ENCODE measurements at places on chromosomes 4 and X.

DNA sequence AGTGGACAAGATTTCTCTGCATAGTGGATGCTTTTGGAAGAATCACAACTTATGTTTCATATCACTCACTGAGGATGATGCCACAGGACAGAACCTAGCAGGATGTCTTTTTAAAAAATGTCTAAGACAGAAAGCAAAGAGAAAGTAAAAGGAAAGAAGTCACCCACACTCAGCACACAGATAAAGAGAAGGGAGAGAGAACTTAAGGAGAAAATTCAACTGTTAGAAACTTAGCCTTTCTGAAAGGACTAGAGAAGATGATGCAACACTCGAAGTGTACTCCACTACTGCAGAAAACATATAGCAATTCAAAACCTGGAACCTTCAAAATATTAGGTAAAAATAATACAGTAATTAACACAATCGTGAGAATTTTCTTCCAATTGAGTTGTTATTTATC is 52.8 kb upstream of the STK26 start:
- no peak for DNase-seq

- no peak for DNase-seq
These were observed 469.5 kb upstream of the FAT1 start for GRCh38 chr4:187193141-187193540.

- no peak for DNase-seq
These were observed 15.2 kb upstream of the ARHGAP24 start for GRCh38 chr4:85459736-85460135.

DNA sequence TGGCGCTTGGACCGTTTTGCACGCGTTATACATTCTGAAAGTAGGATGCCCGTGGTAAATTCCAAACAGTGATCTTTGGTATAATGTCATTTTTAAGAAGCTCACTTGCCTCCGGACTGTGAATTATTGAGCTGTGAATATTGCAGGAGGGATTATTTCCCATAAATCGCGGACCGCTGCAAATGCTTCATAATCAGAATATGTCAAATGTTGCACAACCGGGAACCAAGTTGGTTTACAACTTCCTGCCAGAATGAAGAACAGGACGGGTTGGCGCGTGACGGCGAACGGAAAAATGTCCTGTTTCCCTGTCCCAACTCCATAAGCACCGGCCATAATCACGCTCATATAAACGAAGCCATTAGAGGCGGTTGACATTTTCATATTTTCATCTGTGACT is 67.6 kb downstream of the SHOX start:
- no peak for DNase-seq

DNA sequence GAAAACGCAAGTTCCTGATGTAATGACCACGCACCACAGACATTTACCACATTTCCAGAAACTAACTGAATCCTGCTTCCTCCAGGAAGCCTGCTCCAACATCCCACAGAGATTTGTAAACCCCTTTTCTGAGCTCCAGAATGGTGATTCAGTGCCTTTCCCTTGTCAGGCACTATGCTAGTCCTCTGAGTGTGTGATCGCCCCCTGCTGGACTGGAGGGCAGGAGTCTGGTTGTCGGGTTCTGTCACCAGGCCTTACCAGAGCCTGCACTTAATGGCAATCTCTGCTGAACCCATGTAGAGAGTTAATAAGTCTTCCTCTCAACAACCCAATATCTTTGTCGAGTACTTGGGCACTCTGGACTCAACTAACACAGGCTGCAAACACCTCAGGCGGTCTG is 14.5 kb upstream of the KDM5C start:
- DNase-seq, result no peak

DNA sequence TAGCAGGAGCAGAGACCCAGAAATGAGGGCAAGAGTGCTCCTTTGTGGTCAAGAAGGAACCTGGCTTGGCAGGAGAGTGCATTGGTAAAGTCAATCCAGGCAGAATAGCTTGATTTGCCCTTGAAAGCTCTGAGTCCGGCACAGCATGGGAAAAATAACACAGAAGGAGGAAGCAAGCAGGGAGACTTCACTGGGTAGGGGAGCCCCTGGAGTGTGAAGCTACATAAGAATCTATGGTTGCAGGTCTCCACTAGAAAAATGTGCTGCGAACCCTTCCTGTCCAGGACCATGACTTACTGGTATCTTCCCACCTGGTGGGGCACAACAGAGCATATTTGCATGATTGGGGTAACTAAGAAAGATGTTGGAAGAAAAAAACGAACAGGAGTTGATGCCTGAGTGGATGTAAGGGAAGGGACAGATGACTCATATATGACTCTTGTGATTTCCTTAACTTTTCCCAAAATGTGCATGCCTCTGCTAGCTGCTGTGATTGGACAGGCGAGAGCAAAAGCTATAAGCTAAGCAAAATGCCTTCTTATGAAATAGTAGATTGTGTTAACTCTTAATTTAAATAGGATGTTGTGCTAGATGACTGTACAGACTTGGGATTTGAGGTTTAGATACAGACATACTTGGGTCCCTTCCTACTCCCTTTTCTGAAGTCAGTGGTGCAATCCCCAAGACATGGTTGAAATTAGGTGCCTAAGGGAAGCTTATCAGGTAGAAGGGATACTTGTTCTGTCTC is 3.3 kb downstream of the IL13RA1 start:
- DNase-seq, result no peak

DNA sequence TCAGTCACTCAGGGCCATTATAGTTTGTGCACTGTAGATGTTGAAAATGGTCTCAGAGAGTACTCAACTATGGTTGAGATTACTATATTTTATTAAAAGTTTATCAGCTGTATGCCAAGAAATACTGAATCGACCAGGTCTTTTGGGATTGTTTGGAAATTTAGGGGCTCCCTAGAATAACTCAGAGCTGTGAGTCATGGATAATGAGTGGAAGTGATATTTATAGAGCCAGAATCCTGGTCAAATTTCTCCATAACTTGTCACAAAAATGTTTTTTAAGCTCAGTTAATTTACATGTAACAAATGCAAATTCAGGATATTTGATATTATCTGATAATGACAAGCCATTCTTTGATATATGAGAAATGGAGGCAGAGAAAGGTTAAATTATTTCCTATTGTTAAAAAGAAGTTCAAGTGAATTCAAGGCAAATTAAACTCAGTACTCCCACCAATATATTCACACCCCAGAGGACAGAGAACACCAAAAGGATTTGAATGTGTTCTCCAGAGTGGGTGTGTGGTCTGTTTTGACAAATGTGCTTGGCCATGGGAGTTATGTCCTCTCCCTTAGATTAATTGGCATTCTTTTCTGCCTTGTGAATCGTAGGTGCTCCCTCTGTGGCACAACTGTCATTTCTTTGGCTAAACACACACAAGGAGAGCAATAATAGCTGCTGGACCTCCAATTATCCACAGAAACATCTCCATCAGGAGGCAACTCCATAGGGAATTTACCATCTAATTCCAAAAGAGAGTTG is 37.7 kb downstream of the ARHGAP24 start:
- DNase-seq, result no peak

DNA sequence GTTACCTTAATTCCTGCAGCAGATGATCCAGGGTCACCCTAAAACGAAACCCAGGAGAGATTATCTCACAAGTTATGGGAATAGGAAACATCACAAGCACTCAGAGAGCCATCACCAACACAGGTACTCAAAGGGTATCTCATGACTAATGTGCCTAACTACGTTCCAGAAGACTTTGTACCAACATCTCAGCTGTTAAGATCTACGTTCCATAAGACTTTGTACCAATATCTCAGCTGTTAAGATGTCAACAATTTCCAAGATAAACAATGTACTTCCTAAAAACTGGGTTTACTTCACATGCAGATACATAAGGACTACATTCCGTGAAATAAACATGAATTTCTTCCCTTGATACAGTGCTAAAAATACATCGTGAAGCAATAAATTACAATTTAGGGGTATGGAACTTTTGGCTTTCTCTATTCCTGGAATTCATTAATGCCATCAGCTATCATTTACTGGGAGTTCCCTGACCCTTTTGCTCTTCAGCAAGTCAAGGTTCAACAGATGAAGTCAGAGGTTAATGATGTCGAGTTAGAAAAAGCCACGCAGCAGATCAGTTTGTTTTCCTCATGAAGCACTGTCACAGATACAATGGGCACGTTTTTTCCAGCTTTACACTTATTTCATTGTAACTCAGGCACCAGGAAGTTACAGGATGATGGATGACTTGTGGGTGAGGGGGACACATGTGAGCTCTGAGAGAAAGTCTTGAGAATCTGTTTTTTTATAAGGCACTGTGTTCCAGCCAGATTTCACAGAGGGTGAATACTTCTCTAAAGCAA is 127.0 kb upstream of the ETNPPL start:
- DNase-seq, result no peak

DNA sequence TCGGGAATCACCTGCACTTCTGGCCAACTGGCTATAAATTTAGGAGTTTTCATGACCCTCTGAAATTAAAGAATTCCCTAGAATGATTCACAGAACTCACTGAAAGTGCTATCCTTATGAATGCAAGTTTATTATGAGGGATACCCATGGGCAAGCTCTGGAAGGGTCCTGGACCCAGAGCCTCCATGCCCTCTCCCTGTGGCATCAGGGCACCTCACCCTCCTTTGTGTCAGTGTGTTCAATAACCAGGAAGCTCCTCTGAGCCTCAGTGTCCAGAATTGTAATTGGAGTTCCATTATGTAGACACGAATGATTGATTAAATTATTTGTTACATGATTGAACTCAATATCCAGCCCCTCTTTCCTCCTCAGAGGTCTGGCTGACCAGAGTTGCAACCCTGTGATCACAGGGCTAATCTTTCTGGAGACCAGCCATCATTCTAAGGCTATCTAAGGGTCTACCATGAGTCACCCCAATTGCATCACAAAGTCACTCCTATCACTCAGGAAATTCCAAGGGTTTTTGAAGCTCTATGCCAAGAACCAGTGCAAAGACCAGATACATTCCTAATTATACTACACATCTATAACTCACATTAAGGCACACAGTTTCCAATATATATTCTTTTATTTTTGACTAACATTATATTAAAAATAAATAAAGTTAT is 8.9 kb downstream of the ANXA3 start:
- DNase-seq, result no peak

- DNase-seq, result no peak
These were observed 2.7 kb downstream of the TMEM154 start for GRCh38 chr4:152677117-152677516.

GRCh38 chrX:139484591-139484990 is 45.9 kb upstream of the F9 start:
- DNase-seq, result no peak

DNA sequence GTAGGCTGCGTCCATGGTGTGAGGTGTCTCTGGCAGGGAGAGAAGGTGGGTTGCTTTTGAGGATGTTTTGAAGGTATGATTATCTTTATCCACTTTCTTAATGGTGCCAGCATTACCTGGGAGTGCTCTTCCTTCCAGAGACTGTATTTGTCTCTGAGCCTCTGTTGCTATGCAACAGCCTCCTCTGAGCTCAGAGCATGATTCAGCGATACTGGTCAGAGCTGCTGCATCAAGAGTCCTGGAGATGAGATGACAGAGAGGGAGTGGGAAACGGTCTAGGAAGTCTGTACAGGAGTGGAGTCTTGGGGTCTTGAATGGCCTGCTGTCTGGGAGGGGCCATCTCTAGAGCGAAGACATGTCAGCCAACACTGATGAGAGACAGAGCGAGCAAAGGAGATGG is 104.4 kb upstream of the RAB40AL start:
- DNase-seq, result peak; percentile 7

DNA sequence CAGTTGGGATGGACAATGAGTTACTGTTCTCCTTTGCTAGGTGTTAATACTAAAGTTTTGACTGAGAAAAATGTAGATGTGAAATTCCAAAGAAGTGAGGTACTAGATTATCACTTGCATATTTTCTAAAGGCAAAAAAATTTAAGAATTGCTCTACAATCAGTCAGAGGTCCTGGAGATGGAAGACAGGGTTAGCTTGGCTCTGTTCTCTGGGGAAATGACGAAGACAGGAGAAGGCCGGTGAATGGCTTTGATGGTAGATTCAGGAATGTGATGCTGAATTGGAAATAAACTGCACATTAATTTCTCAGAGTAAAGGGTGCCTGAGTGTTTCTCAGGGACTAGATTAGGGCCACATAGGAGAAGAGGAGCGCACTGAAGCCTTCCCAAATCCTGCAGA is 214.0 kb upstream of the LEF1 start:
- no peak for DNase-seq

DNA sequence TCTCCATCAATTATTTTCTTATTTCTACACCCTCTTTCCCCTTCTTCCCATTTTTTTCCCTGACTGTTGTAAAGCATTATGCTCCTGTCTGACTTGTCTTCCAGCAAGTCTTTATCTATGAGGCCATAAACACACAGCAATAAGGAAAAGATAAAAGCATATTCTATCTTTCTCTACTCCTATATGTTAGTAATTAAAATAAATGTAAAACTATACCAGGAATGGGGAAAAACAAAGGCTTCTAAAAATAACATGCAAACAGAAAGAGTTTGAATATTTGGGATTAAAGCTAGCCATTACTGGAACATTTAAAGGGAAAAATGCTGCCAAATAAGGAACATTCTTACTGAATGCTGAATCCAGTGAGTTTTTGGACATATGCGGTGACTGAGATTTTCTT is 471.7 kb upstream of the HS3ST1 start:
- DNase-seq, result no peak

DNA sequence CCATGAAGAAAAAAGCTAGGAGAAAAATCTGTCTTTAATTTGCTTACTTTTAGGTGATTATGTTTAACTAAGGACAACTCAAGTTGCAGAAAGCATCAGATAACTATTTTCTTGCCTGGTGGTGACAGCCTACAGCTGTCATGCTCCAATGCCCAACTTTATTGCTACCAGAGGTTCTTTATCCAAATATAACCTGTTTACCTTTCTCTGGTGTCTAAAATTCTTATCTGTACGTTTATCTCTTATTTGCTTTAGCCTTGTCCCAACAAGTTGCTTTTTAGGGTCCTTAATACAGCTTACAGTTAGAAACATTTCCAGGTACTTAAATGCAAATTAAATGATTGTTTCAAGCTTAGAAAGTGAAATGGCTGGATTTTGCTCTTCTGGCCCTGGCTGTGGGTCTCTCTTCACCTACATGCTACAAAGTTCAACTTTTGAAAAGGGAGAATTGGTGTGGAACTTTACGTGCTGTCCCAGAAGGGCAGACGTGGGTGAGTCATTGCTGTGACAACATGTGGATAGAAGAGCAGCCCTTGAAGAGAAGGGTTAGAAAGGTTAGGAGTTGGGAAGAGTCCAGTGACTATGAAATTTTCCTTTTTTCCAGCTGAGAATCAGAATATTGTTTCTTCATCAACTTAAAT is 60.7 kb downstream of the HPGD start:
- no peak for DNase-seq

GRCh38 chr4:114087596-114088230 is 108.3 kb upstream of the ARSJ start:
- no peak for DNase-seq

DNA sequence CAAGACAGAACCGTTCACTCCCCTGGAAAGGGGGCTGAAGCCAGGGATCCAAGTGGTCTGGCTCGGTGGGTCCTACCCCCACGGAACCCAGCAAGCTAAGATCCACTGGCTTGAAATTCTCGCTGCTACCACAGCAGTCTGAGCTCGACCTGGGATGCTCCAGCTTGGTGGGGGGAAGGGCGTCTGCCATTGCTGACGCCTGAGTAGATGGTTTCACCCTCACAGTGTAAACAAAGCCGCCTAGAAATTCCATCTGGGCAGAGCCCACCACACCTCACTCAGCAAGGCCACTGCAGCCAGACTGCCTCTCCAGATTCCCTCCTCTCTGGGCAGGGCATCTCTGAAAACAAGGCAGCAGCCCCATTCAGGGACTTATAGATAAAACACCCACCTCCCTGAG is 13.4 kb upstream of the PBDC1 start:
- DNase-seq, result no peak
